CD4-positive, CD25-positive, alpha-beta regulatory T cell (primary cell): ENCODE measurements at places on chromosomes 13 and 19. TPM values are rescaled to one million over a fixed set of nuclear protein-coding genes. Genes with fewer than 3 reads are reported as not detected.

DNA sequence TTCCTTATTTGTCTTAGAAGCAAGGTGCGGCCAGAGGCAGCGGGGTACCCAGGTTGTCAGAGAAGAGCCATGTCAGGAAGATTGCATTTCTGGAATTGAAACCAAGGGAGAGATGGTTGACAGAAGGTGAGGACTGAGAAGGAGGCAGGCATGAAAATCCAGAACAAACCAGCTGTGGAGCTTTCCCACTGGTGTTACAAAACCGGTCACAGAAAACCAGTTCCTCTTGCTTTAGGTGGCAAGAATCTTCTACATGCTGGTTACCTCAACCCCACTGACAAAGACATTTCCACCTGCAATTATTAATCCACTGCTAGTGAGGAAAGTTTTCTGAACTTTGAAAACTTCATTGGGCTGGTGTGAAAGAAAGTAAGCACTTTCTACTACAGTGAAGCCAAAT, 64.0 kb upstream of the MED4 start:
- H3K27ac ChIP-seq = no peak overlapping the region
- no peaks in the 10 kb centered on the region for H3K36me3 ChIP-seq
- no peaks in the 10 kb centered on the region for H3K27me3 ChIP-seq

GRCh38 chr19:43777163-43777695, 3.5 kb downstream of the KCNN4 start:
- DNase-seq = peak; percentile 56
- H3K36me3 ChIP-seq = peaks cover 14% of the 10 kb centered on the region
- peak overlapping the region; percentile 77 for H3K27ac ChIP-seq

ATP7B gene
- total RNA-seq = 1.4 TPM

ZNF358 gene
- 0.30 TPM for total RNA-seq

- H3K36me3 ChIP-seq = no peaks in the 10 kb centered on the region
- no peak overlapping the region for H3K4me3 ChIP-seq
- no peaks in the 10 kb centered on the region for H3K4me1 ChIP-seq
- no peak for DNase-seq
Measured at GRCh38 chr13:98206946-98207345, 29.9 kb upstream of the RNF113B start.

DNA sequence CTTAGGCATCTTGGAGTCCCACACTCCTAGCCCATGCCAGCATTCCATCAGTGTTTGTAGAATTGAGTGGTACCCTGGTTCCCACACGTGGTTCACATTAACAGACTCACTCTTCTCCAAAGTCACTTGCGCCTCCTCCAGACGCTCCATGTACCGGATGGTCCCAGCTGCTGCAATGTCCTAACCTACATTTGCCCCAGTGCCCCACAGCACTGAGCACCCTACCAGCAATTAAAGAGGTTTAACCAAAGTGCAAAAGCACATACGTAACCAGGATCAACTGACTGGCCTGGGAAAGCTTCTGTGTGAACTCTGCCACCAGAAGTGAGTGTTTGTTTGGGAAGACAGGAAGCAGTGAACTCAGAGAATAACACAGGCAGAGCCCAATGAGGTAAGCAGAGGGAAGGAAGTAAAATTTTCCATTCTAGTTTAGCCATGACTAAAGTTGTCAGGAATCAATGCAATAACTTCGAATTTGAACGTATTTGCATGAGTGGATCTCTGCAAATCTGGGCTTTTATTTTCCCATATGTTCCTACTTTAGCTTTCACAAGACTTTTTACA, 7.3 kb upstream of the MEDAG start:
- no peak overlapping the region for H3K4me3 ChIP-seq
- no peaks in the 10 kb centered on the region for H3K36me3 ChIP-seq
- DNase-seq = no peak
- no peak overlapping the region for H3K27ac ChIP-seq

DNA sequence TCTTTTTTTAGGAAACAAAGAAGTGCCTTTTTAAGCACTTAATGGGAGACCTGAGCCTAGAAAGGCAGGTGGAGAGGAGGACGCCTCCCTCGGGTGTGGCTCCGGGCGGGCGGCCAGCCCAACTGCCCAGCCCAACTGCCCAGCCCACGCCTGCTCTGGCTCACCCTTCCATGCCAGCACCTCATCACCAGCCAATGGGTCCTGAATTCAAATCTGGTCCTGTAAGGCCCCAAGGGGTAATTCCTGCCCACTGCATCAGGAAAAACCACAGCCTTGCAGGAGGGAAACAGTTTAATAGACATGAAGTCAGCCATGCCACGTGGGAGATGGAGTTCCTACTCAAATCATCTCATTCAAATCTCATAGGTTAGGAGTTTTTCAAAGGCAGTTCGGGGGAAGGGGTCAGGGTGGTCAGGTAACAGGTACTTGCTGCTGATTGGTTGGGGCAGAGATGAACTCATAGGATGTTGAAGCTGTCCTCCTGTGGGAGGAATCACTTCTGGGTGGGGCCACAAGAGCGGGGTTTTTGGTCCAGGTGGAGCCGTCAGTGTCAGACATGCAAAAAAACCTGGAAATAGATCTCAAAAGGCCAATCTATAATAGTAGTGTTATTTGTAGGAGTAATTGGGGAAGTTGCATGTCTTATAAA, 64.9 kb downstream of the HSPH1 start:
- no peaks in the 10 kb centered on the region for H3K36me3 ChIP-seq
- H3K27me3 ChIP-seq = peaks cover 2% of the 10 kb centered on the region
- no peak overlapping the region for H3K4me3 ChIP-seq
- no peaks in the 10 kb centered on the region for H3K4me1 ChIP-seq
- DNase-seq = no peak

DNA sequence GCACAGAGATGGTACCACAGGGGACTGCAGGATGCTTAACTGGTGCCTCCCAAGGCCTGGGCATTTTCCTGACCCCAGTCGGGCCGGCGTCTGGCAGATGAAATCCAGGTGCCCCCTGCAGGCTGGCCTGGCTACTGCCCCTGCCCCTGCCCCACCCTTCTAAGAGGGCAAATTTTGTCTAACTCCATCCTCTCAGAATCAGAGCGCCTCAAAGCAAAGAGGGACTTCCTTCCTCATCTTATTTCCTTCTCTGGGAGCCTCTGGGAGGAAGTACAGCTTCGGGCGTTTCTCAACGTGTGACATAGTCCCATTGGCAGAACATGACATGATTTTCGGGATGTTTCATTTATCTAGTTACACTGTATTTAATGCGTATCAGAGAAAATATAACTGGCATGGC, 2.7 kb downstream of the PRKACA start:
- no peak overlapping the region for H3K4me3 ChIP-seq
- no peaks in the 10 kb centered on the region for H3K27me3 ChIP-seq
- no peak overlapping the region for H3K27ac ChIP-seq
- peaks cover 52% of the 10 kb centered on the region for H3K4me1 ChIP-seq
- H3K36me3 ChIP-seq = no peaks in the 10 kb centered on the region

FXYD7 gene
- 9.3 TPM for total RNA-seq

DNA sequence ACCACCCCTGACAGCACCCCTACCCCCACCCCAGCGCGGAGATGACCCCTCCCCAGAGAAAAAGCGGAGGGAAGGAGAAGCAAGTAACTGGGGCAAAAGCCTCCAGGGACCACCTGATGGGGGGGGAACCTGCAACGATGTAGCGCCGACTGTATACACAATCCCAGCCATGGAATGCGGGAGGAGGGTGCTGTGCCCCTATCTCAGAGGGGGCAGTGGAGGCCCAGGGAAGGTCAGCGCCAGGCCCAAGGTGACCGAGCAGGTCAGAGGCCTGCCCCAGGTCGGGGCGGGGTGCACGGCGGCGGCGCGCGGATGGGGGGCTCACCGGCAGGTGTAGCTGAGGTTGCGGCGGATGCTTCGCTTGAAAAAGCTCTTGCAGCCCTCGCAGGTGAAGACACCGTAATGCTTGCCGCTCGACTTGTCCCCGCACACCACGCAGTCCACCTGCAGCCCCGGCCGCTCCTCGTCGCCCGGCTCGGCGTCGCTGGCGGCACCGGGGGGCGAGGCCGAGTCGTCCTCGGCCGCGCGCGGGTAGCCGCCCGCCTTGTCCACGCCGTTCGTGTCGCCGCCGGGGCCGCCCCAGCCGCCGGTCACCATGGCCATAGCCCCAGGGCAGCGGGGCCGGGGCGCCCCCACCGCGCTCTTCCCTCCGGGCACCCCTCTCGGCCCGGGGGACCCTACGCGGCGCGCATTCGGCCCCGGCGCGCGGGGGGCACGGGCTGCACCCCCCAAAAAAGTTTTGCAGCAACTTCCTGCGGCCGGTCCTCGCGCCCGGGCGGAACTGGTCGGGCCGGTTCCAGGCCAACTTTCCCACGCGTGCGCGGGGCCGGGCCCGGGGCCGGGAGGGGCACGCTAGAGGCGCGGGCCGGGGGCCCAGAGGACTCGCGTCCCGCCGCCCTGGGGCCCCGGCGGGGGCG, 843 bp downstream of the NR2F6 start:
- no peak overlapping the region for H3K4me3 ChIP-seq
- no peak overlapping the region for H3K27ac ChIP-seq
- no peaks in the 10 kb centered on the region for H3K36me3 ChIP-seq

DNA sequence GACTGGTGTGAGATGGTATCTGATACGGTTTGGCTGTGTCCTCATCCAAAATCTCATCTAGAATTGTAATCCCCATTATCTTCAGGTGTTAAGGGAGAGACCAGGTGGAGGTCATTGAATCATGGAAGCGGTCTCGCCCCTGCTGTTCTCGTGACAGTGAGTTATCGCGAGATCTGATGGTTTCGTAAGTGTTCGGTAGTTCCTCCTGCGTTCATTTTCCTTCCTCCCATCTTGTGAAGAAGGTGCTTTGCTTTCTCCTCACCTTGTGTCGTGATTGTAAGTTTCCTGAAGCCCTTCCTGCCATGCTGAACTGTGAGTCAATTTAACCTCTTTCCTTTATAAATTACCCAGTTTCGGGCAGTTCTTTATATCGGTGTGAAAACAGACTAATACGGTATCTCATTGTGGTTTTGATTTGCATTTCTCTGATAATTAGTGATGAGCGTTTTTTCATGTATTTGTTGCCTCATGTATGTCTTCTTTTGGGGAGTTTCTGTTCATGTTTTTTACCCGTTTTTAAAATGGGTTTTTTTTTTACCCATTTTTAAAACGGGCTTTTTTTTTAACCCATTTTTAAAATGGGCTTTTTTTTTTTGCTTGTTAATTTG, 102.8 kb upstream of the SLC10A2 start:
- no peaks in the 10 kb centered on the region for H3K27me3 ChIP-seq

FGF22 gene
- 0.81 TPM for total RNA-seq

- H3K4me1 ChIP-seq = no peaks in the 10 kb centered on the region
- DNase-seq = no peak
- no peak overlapping the region for H3K27ac ChIP-seq
- H3K27me3 ChIP-seq = peaks cover 2% of the 10 kb centered on the region
Measured at GRCh38 chr13:44158881-44159632, 214.6 kb upstream of the SERP2 start.

LGALS4 gene
- total RNA-seq = 2.1 TPM

DNA sequence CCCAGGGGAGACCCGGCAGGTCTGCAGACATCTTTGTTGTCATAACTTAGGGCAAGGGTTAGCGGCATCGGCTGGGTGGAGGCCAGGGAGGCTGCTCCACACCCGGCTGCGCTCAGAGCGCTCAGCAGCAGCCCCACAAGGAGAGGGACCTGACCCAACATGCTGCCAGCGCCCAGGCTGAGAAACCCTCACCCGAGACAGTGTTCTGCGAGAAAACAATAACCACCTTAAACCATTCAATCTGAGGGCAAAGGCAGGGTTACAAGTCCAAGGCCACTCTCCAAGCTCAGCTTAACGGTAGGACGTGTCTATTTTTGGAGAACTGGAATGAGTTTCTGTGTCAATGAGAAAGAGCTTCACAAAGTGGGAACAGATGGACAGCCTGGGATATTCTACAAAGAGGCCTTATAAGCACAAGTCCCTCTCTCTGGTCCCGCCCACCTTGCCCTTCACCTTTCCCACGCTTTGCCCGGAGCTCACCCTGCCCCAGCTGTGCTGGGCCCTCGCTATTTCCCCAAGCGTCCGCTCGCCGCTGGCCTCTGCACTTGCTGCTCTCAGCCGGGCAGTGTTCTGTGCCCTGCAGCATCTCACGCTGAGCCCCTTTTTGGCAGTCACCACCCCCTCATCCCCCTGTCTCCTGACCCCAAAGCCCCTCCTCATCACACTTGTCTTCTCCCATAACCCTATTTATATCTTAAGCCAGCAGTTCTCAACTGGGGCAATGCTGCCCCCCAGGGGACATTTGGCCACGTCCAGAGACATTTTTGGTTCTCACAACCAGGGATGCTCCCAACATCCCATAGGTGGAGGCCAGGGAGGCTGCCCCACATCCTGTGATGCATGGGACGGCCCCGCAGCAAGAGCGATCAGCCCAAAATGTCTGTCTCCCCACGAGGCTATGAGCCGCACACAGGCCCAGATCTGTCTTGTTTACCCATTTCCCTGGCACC, 17.6 kb downstream of the PPP1R12C start:
- no peaks in the 10 kb centered on the region for H3K27me3 ChIP-seq
- no peaks in the 10 kb centered on the region for H3K4me1 ChIP-seq
- DNase-seq = no peak
- H3K4me3 ChIP-seq = no peak overlapping the region

GRCh38 chr19:8569066-8569771, 8.0 kb downstream of the MYO1F start:
- H3K4me1 ChIP-seq = peaks cover 74% of the 10 kb centered on the region
- DNase-seq = peak; percentile 35
- H3K4me3 ChIP-seq = peak overlapping the region; percentile 65
- H3K27ac ChIP-seq = peak overlapping the region; percentile 71
- no peaks in the 10 kb centered on the region for H3K27me3 ChIP-seq

GRCh38 chr13:111492958-111493357, 172.5 kb downstream of the TEX29 start:
- no peaks in the 10 kb centered on the region for H3K36me3 ChIP-seq
- H3K4me3 ChIP-seq = no peak overlapping the region
- H3K27me3 ChIP-seq = no peaks in the 10 kb centered on the region
- H3K4me1 ChIP-seq = no peaks in the 10 kb centered on the region

KCTD12 gene
- total RNA-seq = 2.8 TPM

RNF113B gene
- total RNA-seq = not detected

RBM42 gene
- 52.3 TPM for total RNA-seq

- H3K36me3 ChIP-seq = no peaks in the 10 kb centered on the region
- DNase-seq = no peak
Measured at GRCh38 chr13:46578590-46578975, 25.6 kb downstream of the LRCH1 start.

- no peaks in the 10 kb centered on the region for H3K27me3 ChIP-seq
- no peak overlapping the region for H3K4me3 ChIP-seq
- no peak for DNase-seq
- no peak overlapping the region for H3K27ac ChIP-seq
Measured at GRCh38 chr13:62635161-62635560, 1219.5 kb upstream of the PCDH20 start.

DNA sequence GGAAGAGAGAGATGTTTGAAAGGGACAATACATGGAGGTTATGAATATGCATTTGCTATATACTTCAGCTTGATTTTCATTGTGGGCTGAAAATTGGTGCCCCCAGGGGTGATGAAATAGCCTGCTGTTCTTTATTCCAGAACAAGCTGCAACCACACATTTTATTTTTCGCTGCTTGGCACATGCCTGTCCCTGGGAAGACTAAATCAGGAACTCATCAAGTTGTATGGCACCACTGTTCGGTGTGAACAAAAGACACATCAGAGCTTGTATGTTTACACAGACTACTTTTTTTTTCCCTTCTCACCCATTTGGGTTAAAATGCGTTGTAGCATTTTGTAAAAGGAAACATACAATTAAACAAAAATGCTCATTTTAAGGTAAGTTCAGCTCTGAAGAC, 230.7 kb downstream of the NALCN start:
- no peaks in the 10 kb centered on the region for H3K36me3 ChIP-seq
- no peaks in the 10 kb centered on the region for H3K27me3 ChIP-seq
- H3K4me1 ChIP-seq = no peaks in the 10 kb centered on the region

- H3K4me1 ChIP-seq = no peaks in the 10 kb centered on the region
- peaks cover 2% of the 10 kb centered on the region for H3K36me3 ChIP-seq
- no peaks in the 10 kb centered on the region for H3K27me3 ChIP-seq
- H3K4me3 ChIP-seq = no peak overlapping the region
- DNase-seq = no peak
Measured at GRCh38 chr19:3679138-3679537, 21.1 kb downstream of the PIP5K1C start.
